Activated CD4-positive, alpha-beta T cell treated with anti-CD3 and anti-CD28 coated beads, Interleukin-2, amount 10 ng/mL, durations not matched to agents 7 days and 5 days (primary cell): ENCODE measurements at places on chromosomes 2 and 18.

GRCh38 chr2:48332286-48332685 is 197.7 kb upstream of the STON1 start:
- DNase-seq = no peak

GRCh38 chr2:202400941-202401340 is 24.8 kb downstream of the BMPR2 start:
- DNase-seq = no peak

GRCh38 chr18:53534695-53535094 is 689.8 kb downstream of the MBD2 start:
- DNase-seq = no peak

DNA sequence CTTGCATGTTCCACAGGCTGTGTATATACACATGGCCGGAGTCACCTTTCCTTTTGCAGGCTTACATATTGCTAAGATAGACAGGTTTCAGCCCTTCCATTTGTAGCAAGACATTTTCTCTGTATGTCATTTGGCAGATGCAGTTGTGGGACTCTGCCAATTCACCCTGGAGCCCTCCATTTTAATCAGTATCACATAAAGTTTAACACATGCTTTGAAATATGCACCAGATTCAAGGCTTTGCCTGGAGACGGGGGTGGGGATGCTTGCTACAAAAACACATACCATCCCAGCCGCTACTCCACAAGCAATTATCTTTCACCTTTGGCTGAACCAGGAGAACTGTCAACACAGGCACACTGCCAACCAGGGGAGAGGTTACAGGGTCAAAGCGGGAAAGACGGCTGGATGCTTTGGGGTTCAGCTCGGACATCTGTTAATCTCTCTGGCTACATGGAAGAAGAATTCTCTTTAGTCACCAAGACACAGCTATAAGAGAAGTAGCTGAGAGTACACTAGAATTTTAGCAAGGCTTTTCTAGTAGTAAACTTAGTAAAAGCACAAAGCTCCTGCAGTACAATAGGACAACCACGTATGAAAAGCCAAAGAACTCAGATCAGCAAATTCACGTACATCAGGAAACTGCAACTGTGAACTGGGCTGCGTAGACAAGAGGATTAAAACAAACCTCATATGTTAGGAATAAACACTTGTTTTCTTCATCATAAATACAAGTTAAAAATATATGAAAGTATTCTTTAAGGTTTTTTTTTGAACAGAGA is 130.9 kb downstream of the EXOC6B start:
- no peak for DNase-seq

DNA sequence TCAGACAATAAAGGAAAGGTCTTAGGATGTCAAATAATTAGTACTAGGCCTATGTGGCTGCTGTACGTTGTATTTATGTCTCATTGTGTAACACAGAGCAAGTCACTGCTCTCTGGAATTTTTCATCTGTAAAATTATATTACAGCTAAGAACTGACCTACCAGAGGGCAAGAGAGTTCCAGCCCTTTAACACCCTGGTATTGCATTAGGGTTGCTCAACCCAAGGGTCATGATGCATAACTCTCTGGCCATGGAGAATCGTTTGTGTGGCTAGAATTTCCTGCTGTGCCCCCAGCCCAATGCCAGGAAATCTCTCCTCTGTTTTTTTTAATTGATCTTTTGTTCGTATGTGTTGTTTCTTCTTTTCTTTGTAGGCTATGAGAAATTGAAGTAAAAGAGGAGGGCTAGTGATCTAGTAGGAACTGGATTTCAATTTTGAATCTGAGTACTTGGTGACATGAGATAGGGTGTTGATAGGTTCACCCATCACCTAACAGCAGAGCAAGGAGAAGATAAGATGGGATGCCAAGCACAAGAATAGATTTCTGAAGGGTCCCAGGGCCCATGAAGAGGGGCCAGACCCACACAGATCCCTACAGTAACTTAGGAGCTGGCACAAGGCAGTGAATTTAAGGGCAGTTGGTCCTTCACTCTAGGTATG is 571.2 kb upstream of the TNP1 start:
- DNase-seq = no peak

DNA sequence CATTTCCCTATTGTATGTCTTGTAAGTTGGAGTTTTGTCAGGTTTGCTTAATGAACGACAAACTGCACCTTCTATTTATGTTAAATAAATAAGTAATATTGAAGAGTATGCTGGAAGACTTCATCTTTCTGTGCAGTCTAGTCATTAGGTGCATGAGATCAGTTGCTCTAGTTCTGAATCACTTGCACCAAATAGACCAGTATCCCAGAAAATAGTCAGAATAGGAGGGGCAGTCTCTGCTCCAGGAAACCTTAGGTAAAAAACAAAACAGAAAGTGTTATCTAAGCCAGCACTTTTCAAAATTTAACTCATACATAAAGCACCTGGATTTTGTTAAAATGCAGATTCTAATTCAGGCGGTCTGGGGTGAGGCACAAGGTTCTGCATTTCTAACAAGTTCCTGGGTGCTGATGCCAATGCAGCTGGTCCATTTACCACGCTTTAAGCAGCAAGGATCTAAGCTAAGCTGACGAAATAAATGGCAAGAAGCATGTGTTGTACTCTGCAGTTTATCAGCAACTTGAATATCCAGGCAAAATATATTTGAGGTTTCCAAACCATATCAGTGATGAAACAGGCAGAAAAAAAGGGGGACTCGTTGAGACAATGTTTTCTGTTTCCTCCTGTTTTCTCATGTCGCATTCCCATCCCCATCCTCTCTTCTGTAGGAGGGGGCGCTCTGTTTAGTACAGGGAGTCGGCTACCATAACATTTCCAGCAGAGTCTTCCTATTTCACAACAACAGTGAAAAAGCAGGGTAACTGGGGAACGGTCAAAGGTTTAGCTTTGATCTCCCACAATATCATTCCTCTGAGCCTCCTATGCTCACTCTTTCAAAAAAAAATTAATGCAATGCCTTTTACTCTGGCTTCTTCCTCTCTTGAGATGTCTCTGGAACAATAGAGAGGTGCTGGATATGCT is 106.4 kb downstream of the MBD2 start:
- DNase-seq = no peak
